A549 treated with CORT108297 at 1 μM for 4 hours (cell line): ENCODE measurements at places on chromosomes 12 and 14. TPM values are rescaled to one million over a fixed set of nuclear protein-coding genes. Genes with fewer than 3 reads are reported as not detected.

Gene TMEM132C
- total RNA-seq, result not detected in 5 replicates

Gene TUBA1B
- total RNA-seq, result 2,254 to 2,528 TPM (median 2,445 TPM) in 5 replicates

Gene RHOJ
- not detected in 5 replicates for total RNA-seq

Gene KRT2
- not detected in 5 replicates for total RNA-seq

Gene AICDA
- 0.05 to 0.13 TPM (median 0.11 TPM) in 4 of 5 replicates, not detected in the other for total RNA-seq

Gene PPP4R4
- total RNA-seq, result 0.17 to 0.40 TPM (median 0.29 TPM) in 5 replicates

Gene PEX5
- 28.2 to 33.0 TPM (median 31.8 TPM) in 5 replicates for total RNA-seq

Gene ASPG
- total RNA-seq, result 0.03 to 0.06 TPM (median 0.05 TPM) in 3 of 5 replicates, not detected in the others

Gene COCH
- 21.4 to 26.9 TPM (median 24.2 TPM) in 5 replicates for total RNA-seq

Gene ITGA5
- total RNA-seq, result 112 to 169 TPM (median 151 TPM) in 5 replicates

Gene YAF2
- 20.3 to 25.9 TPM (median 23.2 TPM) in 5 replicates for total RNA-seq

Gene MLXIP
- total RNA-seq, result 23.0 to 38.1 TPM (median 35.2 TPM) in 5 replicates
